Tibial nerve (tissue), 4 donors: ENCODE measurements at places on chromosomes 11 and 22. TPM values are rescaled to one million over a fixed set of nuclear protein-coding genes. Genes with fewer than 3 reads are reported as not detected.

Gene MS4A1
- total RNA-seq: not detected

DNA sequence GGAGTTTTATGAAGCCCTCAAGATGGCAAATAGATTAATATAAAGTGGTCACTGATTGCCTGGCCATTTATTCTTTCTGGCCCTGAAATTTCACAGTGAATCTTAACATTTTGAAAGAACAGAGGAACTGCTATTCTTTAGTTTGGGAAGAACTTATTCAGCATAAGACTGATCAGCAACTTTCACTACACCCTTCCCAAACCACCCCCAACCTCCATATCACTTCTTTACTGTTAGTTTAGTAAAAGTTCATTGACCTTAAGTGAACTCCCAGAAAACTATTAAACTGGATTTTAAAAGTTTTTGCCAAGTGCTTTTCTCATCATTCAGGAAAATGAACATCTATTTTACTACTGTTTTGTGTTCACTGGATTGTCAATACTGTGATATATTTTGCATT, 77.4 kb downstream of the NARS2 start:
- no peak for DNase-seq

- no peak for DNase-seq
Observed at GRCh38 chr11:113894421-113894996, 10.1 kb upstream of the HTR3B start.

GRCh38 chr22:26234296-26234695, 65.0 kb downstream of the SEZ6L start:
- no peak for DNase-seq
